ENCODE measurements at places on chromosomes 1 and 21.

DNA sequence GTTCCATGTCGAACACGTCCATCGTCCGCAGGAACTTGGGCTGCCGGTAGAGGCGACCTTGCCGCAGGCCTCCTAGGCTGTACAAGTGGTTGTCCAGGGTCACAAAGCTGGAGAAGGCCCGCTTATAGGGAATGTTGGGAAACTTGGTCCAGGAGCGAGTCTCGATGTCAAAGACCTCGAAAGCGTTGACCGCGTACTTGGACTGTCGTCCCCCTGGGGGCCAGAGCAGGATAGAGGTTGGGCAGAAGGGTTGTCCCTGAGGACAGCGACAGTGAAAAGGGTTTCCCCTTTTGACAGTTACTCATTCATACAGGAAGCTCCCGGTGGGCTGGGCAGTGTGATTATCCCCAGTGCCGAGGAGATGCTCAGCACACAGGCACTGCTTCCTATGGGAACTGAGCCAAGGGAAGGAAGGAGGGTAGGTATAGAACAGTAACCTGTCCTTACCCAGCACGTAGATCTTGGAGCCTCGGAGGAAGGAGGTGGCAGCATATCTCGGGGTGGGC, 17.5 kb downstream of the KLHDC8A start:
- no peak for DNase-seq

- DNase-seq = no peak
Measured at GRCh38 chr1:99251308-99251707, 13.0 kb upstream of the PLPPR4 start.

DNA sequence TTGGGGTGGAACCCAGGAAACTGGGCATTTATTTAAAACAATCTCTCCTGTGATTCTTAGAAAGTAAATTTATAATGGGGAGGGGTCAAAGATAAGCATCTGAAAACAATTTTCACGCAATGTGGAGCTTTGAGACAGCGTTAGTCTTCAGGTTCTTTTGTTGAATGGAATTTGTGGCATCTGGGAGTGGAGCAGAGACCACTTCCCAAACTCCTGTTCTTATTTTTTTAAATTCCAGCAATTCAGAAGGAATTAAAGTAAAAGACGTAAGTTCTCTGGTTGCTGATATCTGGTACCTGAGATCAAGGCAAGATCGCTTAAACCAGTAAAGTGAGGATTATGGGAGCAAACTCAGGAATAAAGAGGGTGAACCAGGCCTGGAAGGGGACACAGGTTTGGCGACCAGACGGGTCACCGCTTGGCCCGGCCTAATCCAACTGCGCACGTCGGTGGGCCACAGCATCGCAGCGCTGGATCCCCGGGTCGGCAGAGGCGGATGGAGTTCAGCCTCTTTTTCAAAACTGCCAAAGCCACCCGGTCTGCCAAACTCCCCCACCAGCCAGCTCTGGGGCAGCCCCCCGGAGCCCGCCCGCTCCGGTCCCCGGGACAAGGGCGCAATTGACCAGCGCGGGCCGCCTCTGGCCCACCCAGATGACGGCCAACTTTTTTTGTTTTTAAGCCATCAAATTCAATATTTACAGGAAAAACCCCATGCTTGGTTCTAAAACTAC, 754 bp upstream of the PDPN start:
- no peak for DNase-seq

DNA sequence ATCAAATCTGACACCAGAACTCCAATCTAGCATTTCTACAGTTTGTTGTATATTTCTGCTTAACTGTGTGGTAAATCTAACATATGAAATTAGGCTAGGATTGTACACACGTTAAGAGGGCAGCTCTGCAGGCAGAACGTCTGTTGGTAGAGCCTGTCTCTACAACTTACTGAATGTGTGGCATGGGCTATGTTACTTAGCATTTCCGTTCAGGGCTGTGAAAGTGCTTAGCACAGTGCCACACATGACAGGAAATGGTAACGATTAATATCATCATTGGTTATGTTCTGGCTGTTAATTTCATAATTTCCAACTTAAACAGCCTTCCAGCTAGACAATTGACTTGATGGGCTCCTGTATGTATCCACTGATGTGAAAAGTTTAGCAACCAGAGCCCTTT, 9.6 kb upstream of the C8B start:
- DNase-seq = peak; percentile 8

DNA sequence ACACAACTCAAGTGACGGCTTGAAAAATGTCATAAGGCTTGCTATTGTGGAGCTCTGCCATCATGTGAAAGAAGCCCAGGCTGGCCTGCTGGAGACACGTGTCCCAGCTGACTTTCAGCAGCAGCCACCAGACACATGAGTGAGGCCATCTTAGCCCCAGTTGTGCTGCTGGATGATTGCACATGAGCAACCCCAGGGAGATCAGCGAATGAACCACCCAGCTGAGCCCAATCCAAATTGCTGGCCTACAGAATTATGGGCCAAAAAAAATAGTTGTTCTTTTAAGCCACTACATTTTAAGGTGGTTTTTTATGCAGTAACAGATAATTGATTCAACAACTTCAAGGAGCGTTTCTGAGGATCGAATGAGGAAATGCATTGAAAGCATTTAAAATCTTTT, 17.5 kb upstream of the CDA start:
- DNase-seq = no peak

DNA sequence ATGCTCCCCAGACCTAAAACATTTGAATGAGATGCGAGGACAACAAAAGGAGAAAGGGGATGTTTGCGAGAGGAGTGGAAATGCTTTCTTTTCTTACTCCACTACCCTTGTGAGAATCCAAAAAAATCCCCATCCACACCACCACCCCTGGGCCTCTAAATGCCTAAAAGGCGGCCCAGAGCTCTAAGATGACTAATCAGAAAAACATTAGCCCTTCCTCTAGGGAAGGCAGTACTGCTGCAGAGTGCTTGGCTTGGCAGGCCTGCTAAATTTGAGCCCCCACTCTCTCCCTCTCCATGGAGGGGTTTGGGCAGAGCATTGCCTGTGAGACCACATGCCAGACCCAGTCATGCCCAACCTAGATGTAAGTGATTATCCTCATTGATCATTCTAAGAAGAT, 347.9 kb downstream of the USH2A start:
- no peak for DNase-seq

DNA sequence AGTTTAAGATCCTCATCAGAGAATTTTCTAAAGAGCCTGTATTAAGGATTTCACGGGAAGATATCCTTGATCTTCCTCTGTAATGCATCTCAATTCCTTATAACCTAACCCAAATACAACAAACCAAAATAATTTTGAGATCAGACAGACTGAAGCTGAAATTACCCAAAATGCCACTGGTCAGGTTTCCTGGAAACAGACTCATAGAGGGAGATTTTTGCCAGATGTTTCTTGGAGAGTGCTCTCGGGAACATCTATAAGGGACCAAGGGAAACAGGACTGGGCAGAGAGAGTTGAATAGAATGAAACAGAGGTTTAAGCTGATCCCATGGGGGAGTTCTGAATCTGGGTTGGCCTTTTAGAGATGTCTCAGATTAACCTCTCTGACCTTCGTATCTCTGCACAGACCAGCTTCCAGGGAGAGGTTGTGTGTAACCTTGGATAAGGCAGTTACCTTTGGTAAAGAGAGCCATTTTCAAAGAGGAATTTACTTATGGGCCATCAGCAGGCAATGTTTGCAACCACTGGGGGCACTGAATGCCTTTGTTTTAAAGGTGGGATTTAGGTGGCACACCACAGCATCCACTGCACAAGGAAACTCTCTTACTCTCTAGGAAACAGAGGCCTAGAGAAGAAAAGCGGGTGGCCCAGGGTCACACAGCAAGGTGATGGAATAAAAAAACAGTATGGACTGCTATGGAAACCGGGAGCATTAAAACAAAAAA, 130.8 kb upstream of the SGIP1 start:
- no peak for DNase-seq
